ENCODE measurements at places on chromosomes 3 and 15.

DNA sequence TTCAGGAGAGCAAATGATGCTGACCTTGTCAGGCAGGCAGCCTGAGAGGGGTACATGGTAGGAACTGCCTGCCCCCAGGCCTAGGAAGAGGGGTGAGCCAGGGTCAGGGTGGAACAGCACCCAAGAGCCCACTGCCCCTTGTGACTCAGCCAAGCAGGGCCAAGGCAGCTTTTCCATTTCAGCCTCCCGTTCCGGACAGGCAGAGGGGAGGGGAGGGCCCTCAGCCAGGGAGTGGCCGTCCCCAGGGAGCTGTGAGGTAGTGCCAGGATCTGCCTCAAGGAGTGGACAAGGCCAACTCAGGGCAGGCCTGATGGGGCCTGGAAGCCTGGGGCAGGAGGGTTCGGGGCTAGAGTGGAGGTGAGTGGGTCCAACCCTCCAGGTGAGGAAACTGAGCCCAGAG lies 5.1 kb upstream of the ANKRD63 start:
- peaks cover 11% of the 10 kb centered on the region for H3K27me3 ChIP-seq
- no peak overlapping the region for H3K4me3 ChIP-seq
- no peaks in the 10 kb centered on the region for H3K36me3 ChIP-seq
- no peak overlapping the region for H3K27ac ChIP-seq

DNA sequence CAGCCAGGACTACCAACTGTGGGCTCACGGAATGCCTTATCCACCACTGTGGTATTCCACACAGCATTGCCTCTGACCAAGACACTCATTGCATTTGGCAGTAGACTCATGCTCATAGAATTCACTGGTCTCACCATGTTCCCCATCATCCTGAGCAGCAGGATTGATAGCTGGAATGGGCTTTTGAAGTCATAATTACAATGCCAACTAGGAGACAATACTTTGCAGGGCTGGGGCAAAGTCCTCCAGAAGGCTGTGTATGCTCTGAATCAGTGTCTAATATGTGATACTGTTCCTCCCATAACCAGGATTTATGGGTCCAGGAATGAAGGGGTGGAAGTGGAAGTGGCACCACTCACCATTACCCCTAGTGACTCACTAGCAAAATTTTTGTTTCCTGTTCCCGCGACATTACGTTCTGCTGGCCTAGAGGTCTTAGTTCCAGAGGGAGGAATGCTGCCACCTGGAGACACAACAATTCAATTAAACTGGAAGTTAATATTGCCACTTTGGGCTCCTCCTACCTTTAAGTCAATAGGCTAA lies 58.6 kb upstream of the CCDC80 start:
- no peak for DNase-seq
- H3K4me1 ChIP-seq = no peaks in the 10 kb centered on the region
- no peaks in the 10 kb centered on the region for H3K36me3 ChIP-seq
- H3K4me3 ChIP-seq = no peak overlapping the region

DNA sequence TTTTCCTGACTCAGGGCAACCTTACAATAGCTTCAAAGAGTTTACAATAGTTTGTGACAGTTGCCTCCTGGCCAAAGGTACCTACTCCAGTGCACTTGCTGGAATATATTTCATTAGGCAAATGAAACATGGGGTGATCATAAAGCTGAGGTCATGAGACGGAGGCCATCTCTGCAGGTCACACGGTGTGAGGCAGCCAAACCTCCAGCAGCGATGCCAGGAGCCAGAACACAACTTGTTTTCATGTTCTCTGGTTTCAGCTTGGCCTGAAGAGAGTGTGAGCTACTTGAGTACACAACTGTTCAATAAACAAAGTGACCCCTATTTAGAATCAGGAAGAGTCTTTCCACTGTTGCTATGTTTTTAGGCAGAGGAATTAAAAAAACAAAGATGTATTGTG lies 42.7 kb upstream of the PYGO1 start:
- no peaks in the 10 kb centered on the region for H3K36me3 ChIP-seq
- no peak overlapping the region for H3K27ac ChIP-seq
- no peaks in the 10 kb centered on the region for H3K4me1 ChIP-seq
- no peak for DNase-seq

GRCh38 chr3:143951351-143951971 lies 20.2 kb upstream of the DIPK2A start:
- no peak for DNase-seq
- no peak overlapping the region for H3K27ac ChIP-seq
- no peaks in the 10 kb centered on the region for H3K36me3 ChIP-seq
- no peaks in the 10 kb centered on the region for H3K27me3 ChIP-seq

GRCh38 chr3:195553268-195553667 lies 10.1 kb upstream of the PPP1R2 start:
- DNase-seq = no peak
- H3K4me3 ChIP-seq = no peak overlapping the region
- H3K4me1 ChIP-seq = peaks cover 8% of the 10 kb centered on the region
- H3K36me3 ChIP-seq = no peaks in the 10 kb centered on the region
- H3K27ac ChIP-seq = no peak overlapping the region
- no peaks in the 10 kb centered on the region for H3K27me3 ChIP-seq

DNA sequence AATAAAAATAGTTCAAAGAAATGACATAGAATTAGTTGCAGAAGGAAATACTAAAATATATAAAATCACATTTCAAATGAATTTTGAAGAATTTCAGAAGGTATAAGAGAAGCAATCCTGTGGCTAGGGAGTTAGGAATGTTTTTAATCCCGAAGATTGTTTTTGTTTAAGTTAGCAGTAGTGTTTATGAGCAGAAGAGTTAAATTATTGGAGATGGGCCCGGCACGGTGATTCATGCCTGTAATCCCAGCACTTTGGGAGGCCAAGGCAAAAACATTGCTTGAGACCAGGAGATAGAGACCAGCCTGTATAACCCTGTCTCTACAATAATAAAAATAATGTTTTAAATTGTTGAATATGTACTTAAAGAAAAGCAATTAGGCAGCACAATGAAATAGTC lies 432.5 kb downstream of the MFSD1 start:
- no peaks in the 10 kb centered on the region for H3K36me3 ChIP-seq
- no peak overlapping the region for H3K4me3 ChIP-seq
- no peak for DNase-seq
- H3K27me3 ChIP-seq = no peaks in the 10 kb centered on the region
- no peak overlapping the region for H3K27ac ChIP-seq

- H3K4me1 ChIP-seq = peaks cover 44% of the 10 kb centered on the region
- no peak overlapping the region for H3K27ac ChIP-seq
- H3K36me3 ChIP-seq = no peaks in the 10 kb centered on the region
- H3K27me3 ChIP-seq = no peaks in the 10 kb centered on the region
Measured at GRCh38 chr15:85539491-85539890, 159.1 kb downstream of the AKAP13 start.

DNA sequence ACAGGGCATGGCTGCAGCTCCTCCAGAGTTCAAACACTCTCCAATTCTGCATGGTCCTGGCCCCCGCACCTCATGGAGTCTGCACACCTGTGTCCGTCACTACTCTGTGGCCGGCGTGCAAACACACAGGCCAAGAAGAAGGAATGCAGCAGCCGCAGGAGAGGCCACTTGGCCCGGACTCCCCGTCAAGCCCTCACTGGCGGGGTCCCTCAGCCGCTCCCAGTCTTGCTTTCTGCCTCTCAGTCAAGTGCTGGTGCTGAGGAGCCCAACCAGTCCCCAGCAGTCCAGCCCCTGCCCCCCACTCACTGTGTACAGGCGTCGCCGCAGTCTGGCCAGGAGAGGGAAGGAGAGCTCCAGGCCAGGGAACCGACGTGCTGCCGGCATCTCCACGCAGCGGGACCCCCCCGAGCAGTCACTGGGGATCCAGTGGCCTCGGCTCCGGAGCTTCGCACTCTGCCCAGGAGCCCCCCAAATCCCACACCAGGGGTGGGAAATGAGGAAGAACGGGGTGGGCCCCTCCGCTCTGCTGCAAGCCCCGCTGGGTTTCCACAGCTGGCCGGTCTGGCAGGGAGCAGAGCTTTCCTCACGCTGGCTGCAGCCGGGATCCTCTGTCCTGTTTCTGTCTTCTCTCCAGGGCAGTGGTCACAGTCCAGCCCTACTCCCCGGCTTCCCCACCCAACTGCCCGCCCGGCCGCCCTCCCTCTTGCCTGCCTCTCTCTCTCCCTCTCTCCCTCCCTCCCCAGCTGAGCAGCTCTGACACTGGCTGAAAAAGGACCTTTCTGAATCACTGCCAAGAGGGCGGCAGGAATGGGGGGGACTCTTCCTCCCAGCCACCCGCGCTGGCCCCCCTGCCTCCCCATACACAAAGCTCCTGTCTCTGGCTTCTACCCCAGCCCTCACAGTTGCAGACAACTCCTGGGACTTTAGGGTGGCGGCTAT lies 16.0 kb downstream of the TNK2 start:
- no peak overlapping the region for H3K4me3 ChIP-seq
- no peaks in the 10 kb centered on the region for H3K27me3 ChIP-seq
- H3K27ac ChIP-seq = peak overlapping the region; percentile 59
- peaks cover 60% of the 10 kb centered on the region for H3K4me1 ChIP-seq
- no peaks in the 10 kb centered on the region for H3K36me3 ChIP-seq
- peak; percentile 62 for DNase-seq

DNA sequence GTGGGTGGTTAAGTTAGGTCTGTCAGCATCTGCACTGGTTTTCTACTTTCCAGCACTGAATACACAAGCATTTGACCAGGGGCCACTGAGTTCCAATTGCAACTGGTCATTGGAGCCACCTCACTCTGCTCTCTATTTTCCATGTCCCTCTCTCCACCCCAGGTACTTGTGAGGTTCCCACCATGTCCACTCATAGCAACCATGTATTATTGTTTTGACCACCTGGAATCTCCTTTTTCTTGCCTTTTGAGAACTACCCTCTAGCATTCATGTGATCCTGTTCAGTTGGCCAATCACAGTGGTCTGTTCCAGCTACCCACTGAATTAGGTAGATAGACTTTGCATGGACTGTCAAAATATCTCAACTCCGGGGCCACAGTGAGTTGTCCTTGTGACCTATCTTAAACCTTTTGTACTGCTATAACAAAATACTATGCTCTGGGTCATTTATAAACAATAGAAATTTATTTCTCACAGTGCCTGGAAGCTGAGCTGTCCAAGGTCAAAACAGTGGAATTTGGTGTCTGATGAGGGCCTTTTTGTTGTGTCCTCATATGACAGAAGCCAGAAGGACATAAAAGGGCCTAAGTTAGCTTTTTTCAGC lies 20.2 kb upstream of the TM4SF18 start:
- H3K4me3 ChIP-seq = no peak overlapping the region
- no peak overlapping the region for H3K27ac ChIP-seq
- no peaks in the 10 kb centered on the region for H3K27me3 ChIP-seq
- H3K4me1 ChIP-seq = no peaks in the 10 kb centered on the region
- no peak for DNase-seq

GRCh38 chr15:61871926-61872522 lies 188.2 kb downstream of the VPS13C start:
- H3K4me1 ChIP-seq = no peaks in the 10 kb centered on the region
- H3K27ac ChIP-seq = no peak overlapping the region
- H3K4me3 ChIP-seq = no peak overlapping the region
- no peak for DNase-seq
- H3K27me3 ChIP-seq = no peaks in the 10 kb centered on the region
- peaks cover 3% of the 10 kb centered on the region for H3K36me3 ChIP-seq

DNA sequence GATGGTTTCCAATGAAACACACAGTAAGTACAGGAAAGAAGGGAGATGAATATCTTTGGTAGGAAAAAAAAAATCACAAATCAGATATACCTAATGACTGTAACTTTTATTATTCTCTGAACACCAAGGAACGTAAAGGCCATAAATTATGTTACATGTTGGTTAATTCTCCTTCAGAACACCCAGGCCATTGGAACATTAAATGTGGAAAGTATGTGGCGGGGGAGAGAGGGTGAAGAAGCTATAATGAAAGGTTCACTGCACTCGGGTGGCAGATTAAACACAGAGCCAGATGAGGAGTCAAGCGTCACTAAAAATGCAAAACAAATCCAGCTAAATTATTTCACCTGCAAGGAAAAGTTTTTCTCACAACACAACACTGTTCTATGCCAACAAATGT lies 193.8 kb downstream of the FHIT start:
- no peaks in the 10 kb centered on the region for H3K4me1 ChIP-seq
- no peak overlapping the region for H3K27ac ChIP-seq
- no peaks in the 10 kb centered on the region for H3K36me3 ChIP-seq
- no peak overlapping the region for H3K4me3 ChIP-seq
- no peak for DNase-seq

DNA sequence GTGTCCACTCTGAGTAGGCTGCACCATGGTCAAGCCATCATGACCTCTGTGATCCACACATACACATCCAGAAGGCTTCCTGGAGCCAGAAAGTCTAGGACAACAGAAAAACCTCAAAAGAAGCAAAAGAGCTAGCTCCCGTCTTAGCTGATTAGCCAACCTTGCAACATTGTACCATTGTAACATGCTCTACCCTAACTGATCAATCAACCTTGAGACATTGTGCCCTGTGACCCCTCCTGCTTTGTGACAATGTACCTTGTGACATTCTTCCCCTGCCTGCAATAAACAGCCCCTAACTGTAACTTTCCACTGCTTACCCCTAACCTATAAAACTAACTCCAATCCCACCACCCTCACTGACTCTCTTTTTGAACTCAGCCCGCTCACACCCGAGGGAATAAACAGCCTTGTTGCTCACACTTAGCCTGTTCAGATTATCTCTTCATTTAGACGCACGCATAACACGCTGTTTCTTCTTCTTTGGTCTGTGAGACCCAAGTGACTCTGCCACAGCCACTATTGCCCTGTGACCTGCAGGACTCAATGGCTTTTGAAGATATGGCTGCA lies 1104.6 kb downstream of the OTOL1 start:
- no peaks in the 10 kb centered on the region for H3K4me1 ChIP-seq
- no peak for DNase-seq
- no peaks in the 10 kb centered on the region for H3K27me3 ChIP-seq
- no peak overlapping the region for H3K4me3 ChIP-seq
- no peaks in the 10 kb centered on the region for H3K36me3 ChIP-seq
- H3K27ac ChIP-seq = no peak overlapping the region

GRCh38 chr3:61725851-61726333 lies 164.5 kb downstream of the PTPRG start:
- H3K27ac ChIP-seq = no peak overlapping the region
- peaks cover 23% of the 10 kb centered on the region for H3K4me1 ChIP-seq
- DNase-seq = no peak
- H3K36me3 ChIP-seq = no peaks in the 10 kb centered on the region

DNA sequence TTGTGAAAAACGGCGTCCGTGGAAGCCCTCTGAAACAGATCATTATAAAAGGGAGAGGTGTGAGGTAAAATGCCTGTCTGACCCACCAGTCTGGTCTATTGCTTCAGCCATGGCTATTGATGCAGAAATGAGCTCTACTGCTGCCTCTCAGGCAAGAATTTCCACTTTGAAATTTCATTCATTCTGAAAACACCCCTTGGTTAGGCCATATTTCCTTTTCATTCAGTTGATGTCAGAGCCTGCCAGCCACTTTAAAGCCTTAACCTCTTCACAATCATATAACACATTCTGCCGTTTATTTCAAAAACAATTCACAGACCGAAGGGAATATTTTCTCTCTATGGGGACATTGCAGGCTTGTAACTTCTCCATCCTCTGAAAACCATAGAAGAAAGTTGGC lies 71.9 kb downstream of the FOXB1 start:
- DNase-seq = no peak
- no peaks in the 10 kb centered on the region for H3K27me3 ChIP-seq
- no peak overlapping the region for H3K4me3 ChIP-seq
- no peaks in the 10 kb centered on the region for H3K36me3 ChIP-seq

Measured in upper lobe of left lung (tissue), 6 donors.